CD4-positive, alpha-beta memory T cell (primary cell): ENCODE measurements at places on chromosomes 12 and 14. TPM values are rescaled to one million over a fixed set of nuclear protein-coding genes. Genes with fewer than 3 reads are reported as not detected.

GRCh38 chr12:65779091-65779642, 45.1 kb upstream of the HMGA2 start:
- DNase-seq: no peak

DNA sequence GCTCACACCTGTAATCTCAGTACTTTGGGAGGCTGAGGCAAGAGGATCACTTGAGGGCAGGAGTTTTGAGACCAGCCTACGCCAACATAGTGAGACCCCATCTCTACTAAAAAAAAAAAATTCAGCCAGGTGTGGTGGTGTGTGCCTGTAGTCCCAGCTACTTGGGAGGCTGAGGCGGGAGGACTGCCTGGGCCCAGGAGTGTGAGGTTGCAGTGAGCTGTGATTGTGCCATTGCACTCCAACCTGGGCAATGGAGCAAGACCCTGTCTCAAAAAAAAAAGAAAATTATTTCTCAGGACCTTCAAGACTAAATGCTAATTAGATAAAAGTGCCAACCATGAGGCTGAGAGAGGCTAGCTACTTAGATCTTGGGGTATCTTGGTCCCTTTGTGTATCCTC, 23.5 kb downstream of the OTUB2 start:
- DNase-seq: no peak

DNA sequence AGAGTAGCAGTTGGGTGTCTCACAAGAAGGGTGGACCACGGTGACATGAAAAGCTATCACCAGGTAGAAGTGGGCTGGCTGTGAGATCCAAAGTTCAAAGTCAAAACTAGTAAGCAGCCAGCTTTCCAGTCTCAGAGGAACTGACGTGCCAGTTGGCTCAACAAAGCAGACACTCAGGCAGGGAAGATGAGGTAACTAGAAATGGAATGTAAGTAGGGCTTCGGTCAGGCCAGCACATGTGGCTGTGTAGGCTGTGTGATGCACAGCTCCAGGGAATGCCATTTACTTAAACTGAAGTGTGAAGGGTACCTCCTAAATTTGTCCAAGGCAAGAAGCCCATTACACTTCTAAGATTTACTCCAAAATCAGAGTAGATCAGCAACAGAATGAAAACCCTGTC, 43.6 kb downstream of the PTPRR start:
- DNase-seq: no peak

DNA sequence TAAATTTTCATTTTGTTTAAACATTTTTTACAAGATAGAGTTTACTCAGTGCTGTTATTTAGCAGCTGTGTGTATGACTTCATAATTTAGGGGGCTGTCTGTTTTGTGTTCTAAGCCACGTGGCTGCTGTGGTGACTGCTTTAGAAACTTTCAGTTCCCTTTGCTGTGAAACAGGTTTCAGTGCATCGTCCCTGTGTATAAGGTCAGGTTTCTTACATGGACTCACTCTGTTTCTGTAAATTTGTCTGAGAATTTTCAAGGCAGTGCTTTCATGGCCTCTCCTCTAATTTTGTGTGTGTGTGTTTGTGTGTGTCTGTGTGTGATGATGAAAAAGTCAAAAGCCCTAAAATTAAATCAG, 32.4 kb downstream of the BICD1 start:
- DNase-seq: no peak

DNA sequence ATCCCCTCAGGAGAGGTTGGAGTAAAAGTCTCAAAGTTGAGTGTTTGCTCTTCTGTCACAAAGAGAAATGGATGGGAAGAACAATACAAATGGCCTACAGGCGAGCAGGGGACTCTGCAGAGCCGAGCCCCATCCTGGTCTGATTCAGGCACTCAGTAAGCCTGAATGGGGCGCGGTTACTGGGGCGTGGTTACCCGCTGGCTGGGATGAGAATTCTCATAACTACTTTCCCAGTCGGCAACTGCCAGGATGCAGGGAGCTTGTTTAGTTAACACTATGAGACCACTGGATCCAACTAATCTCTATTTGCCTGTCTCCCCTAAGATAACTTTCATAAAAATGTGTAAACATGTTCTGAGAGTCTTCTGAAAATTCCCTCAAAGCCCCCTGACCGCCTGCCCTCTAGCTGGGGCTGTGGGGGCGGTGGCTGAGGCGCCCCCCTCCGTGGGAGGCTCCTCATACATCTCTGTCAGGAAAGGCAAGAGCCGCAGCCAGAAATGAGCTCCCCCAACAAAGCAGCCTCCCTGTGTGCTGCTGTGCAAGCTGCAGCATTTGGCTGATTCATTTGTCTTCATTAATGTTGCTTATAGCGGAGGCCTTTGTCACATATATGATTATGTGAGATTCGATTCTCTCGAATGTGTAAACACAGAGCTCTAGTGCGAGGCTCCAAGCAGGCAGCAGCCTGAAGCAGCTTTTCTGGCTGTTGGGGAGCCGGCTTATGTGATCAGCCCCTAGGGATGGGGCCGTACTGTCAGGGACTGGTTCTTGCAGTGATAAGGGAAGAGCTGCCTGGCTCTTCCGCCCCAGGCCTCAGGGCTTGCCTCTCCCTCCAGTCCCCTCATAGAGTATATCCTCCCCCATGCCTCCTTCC, 126.1 kb upstream of the ARHGAP5 start:
- no peak for DNase-seq

DNA sequence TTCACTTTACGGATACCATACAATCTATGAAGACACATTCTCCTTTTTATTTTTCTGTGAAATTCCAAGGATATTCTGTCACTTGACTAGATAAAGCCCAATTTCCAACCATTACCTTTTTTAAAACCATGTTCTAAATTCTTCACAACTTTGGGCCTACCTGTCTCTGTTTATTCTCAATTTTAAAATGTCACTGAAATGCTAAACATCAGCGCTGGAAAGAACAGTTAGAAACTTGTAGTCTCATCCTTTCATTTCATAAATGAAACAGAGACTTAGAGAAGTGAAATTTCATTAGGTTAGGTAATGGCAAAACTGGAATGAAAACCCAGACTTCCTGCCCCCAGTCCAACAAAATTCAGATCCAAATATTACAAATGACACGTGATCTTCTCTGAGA, 396.2 kb downstream of the CCDC91 start:
- no peak for DNase-seq

DNA sequence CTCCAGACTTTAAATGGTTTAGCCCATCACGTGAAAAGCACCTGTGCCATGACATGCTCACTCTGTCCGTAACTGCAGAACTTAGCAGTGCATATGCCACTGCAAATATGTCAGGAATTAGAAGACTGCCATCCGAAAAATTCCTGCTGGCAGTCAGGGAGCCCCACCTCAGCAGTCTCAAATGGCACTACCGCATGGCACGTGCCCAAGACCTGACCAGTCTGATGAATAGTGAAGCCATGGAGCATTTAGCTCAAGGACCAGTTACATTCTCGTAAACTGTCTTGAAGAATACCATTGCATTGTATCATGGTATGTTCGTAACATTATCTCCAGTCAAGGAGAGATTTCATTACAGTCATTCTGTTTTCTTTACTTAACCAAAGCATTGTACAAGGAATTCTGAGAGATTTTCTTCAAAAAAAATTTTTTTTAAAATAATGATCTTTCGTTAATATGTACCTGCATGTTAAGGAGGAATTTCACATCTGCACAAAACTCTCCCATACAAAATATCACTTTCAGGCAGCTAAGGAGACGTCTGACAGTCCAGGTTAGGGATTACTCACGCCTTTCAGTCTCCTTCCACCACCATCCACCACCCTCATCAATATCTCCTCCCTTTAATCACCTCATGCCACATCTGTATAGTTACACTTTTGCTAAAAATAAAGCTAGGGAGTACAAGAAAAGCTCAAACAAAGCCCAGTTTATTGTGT, 138.5 kb downstream of the ANO2 start:
- DNase-seq: no peak

GRCh38 chr14:103428723-103429556, 43.7 kb downstream of the MARK3 start:
- DNase-seq: no peak

DNA sequence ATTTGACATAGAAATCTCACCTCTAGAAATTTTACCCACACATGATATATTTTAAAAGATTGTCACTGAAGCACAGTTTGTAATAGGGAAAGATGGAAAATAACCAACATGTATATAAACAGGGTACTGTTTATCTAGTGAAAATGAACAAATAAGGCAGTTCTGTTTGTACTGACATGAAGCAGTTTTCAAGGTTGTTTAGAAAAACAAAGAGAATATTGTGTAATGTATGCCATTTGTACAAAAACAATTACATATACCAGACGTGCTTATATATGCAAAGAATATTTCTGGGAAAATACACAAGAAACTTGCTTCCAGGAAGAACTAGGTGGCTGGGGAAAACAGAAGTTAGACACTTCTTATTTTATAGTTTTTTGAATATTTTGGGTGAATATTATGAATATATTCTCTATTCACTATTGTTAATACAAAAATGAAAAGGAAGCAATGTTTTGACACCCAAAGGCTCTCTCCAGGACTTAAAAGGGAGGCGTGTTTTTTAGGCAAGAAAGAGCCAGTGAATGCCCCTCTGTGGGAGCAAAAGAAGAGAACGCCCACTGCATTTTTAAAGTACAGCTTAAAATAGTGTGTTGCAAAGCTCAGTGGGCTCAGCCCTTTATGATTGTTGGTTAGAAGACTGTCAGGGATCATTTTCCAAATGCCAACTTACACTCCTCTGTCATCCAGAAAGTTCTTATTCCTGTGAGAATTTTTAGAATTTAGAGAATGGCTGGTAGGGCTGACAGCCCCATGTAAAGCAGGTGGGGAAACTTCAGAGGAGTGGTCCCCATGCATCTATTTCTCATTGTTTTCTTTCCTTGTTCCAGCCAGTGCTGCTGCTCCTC, 59.6 kb upstream of the FERMT2 start:
- no peak for DNase-seq

DNA sequence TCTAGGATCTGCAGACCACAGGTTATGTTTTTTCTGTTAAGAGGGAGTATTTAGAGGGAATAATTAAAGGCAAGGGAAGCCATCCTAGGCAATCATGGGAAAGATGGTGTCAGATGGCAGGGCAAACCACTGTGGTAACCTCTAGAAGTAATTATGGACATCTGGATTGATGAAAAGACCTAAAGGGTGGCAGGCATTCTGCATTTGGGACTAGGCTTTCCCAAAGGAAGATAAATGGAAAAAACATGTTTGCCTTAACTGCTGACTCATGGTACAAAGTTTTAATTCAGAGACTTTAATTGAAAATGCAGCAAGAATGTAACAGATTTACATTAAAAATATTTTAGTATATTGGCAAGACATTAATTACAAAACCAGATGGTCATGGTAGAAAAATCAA, 88.1 kb downstream of the TMEM30B start:
- DNase-seq: no peak

GRCh38 chr14:72892103-72892878, 1.6 kb downstream of the DPF3 start:
- no peak for DNase-seq

GRCh38 chr14:87745507-87746118, 247.4 kb downstream of the GALC start:
- DNase-seq: no peak

GRCh38 chr12:105040476-105040875, 43.8 kb downstream of the ALDH1L2 start:
- no peak for DNase-seq

DNA sequence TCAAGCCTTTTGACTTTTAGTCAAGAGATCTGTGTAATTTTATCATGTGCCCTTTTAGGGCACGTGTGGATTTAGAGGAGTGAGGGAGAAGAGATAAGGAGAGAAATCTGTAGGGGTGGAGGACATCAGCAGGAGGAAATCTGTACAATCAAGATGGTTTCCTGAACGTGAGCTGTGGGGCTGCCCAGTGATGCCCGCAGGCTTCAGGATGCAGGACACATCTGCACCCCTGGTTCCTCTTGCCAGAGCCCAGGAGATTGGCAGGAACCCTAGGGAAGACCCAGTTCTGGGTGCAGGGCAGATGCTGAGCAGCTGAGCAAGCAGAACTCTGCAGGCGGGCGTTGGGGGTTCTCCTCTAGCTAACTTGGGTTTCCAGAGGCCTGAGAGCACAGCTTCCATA, 11.6 kb upstream of the TESPA1 start:
- DNase-seq: no peak

DNA sequence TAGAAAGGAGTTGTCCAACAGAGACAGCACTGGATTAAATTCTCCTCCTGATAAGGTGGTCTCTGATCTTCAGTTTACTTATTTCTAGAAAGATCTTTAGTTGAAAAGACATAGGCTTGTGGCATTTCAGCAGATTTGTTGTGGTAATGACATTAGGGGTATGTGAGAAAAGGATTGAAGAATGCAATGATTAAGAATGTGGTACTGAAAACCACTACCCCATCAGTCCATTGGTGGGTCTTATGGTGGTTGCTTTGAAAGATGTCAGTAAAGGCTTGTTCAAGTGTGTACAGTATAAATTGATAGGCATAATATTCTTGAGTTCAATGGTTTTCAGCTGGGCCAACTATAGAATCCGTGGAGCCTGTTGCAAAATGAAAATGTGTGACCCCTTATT, 10.8 kb downstream of the PPFIBP1 start:
- no peak for DNase-seq

DNA sequence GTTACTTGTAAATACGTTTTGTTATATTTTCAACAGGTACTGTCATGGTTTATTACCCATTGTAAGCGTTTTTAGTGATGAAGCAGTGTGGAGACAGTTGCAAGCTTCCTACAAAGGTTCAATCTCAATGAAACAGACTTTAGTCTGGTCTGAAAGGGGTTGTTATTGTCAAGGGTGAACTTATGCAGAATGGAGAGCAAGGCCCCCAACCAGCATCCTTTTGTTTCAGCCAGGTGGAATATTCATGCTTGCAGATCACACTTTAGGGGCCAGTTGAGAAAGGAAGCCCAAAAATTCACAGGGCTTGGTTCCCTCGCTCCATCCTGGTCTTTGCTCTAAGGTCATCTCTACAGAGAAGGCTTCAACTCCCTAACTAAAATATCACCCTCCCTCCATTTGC, 103.7 kb downstream of the PRICKLE1 start:
- DNase-seq: no peak

DNA sequence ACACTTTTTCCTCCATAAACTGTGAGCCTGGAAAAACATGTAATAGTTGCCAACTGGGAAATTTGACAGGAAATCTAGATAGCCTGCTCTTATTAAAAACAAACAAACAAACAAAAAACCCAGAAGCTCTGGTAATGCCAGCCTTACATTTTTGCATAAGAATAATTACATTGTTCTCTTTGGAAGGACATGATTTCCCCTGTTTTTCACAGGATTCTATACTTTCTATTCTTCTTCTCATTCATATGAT, 137.9 kb downstream of the AEBP2 start:
- no peak for DNase-seq

GRCh38 chr12:32248441-32249140, 141.9 kb downstream of the BICD1 start:
- DNase-seq: no peak

GRCh38 chr12:122668268-122668667, 34.9 kb downstream of the HCAR2 start:
- no peak for DNase-seq

Gene C14orf39
- total RNA-seq: not detected

Gene PA2G4
- 108 TPM for total RNA-seq

Gene KIF26A
- 0.23 TPM for total RNA-seq

Gene IL31
- not detected for total RNA-seq

Gene LACRT
- not detected for total RNA-seq

Gene NANOG
- total RNA-seq: not detected

Gene TAS2R42
- not detected for total RNA-seq

Gene SLC22A17
- 19.8 TPM for total RNA-seq

Gene ZNF385A
- total RNA-seq: 2.1 TPM

Gene VWF
- total RNA-seq: 0.17 TPM
